Activated T-helper 17 cell treated with anti-CD3 and anti-CD28 coated beads, Interleukin-2, amount 50 U/mL, for 72 hours (primary cell): ENCODE measurements at places on chromosomes 13 and 19. TPM values are rescaled to one million over a fixed set of nuclear protein-coding genes. Genes with fewer than 3 reads are reported as not detected.

DNA sequence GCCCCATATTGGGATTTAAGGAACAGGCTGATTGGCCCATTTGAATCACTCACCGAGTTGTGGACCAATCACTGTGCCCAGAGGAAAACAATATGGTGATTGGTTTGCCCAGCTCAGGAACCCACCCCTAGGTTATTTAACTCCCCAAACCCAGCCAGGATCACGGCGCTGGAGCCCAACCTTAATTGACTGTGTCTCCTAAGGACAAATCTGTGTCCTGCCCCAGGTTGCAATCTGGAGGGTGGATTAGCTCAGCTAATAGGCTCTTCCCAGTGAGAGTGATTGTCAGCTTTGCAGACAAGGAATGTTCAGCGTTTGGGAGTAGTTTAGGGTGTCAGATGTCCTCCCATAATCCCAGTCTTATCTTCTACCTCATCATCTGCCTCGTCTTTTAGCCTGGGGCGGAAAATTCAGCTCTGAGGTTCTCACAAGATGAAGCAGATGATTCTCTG is 3.5 kb upstream of the ZNF358 start:
- no peak for ATAC-seq

Gene AP1M2
- not detected for total RNA-seq

DNA sequence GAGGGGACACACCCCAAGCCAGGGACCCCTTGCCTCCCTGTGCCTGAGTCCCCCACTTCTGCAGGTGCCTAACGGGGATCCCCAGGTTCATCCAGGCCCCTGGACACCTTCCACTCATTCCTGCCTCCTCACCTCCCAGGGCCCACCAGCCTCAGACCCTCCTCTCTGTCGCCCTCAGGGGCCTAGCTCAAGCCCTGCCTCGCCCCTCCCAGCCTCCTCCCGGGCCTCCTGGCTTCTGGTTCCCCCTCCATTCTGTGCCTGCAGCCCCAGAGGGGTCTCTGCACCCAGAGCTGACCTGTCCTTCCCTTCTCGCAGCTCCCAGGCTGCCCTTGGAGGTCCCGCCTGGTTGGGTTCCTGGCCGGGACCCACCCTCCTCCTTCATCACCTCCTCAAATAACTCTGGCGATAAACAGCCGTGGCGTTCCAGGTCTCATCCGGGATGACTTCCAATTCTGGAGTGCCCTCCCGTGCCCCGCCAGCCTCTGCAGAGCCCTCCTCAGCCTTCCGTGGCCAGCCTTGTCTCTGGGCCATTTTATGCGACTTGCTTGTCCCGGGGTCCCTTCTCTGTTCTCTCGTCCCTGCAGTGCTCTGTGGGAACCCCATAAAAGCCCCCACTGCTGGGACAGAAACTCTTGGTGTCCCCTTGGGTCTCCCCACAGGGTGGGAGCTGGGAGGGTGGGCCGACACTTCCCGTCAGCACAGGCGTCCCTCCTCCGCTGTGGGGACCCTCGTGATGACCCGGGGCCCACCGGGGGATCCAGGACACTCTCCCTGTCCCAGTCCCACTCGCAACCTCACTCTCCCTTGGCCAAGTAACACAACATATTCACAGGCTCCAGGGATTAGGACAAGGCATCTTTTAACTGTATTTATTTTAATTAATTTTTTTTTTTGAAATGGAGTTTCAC is 9.2 kb downstream of the JOSD2 start:
- ATAC-seq, result no peak

DNA sequence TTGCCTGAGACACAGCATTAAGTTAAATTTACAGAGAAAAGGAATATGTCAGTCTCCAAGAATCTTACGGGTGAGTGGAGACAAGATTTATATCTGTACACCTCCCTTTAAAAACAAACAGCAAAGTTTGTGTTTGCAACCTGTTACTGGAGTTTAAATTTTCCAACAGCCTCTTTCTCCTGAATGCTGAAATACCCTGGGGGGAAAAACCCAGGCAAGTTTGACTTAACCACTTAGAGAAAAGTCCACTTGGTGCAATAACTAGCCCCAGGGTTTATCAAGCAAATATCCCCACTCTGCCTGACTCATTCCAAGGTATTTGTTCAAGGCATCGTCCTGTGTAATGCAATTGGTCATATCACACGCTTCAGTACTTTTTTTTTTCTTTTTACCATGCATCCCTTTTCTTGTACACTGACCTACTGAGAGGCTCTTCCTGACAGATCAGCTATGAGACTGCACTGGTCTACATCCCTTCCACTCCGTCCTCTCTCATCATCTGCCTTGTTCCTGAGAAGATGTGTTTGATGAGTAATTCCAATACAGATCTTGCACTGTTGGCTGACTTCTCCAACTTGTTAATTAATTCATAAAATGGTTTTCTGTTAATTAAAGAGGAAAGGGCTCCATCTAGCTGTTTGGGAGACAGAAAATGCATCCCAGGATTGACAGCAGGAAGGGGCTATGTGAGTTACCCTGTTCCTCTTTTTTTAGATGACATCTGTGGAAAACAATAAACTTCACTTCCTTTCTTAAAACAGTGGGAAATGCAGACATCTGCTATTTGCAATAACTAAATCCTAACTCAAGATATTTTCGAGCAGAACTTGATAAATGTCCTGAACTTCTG is 212.5 kb upstream of the IRS2 start:
- no peak for ATAC-seq

DNA sequence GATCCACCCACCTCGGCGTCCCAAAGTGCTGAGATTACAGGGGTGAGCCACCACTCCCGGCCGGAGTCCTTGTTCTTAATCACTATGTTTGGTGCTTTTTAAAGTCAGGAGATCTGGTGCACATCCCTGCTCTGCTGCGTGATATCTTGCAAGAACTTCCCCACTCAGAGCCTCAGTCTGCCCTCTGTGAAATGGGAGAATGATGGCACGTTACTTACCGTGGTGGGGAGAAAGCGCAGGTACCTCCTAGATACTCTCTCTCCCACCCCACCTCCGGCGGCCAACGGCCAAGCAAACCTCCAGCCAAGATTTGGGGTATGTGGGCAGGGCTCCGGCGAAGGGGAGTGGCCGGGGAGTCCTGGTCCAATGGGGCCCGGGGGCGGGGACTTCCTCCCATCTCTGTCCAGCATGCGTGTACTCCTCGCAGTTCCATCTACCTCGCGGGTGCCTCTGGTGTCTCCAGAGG is at the start of gene RYR1:
Gene RYR1 (plus strand): TSS at position 424 of the 466 bp plus-strand sequence. CDS start 139 bp downstream, outside the sequence.
- peak; percentile 73 for ATAC-seq
